ENCODE measurements at places on chromosomes 2 and 18.

DNA sequence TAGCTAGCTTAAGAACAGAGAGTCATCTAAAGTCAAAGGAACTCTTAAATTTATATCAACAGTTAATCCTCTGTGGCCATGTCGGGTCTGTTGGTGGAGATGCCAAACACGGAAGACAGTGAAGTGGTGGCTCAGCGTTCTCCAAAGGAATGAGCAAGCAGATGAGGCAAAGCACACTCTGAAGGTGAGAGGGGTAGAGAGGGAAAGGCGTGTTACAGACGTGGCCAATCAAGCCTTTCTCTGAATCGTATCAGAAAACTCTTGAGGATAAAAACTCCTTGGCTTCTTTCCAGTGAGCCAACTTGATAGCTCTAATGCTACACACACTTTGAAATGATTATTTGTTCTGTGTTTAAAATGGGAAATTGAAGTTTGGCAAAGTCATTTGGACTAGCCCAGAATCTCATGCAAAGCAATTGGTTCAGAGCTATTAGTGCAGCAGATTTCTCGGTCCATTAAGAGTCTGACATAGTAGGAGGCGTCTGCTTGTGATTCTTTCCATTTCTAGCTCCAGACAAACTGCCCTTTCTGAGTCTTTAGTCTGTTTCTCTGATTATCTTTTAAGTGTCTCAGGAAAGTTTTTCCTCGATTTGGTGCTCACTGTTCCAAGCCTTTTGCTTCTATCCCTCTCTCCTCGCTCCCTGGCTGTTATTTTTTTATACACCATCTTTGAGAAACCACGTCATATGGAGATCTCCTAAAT is 57.5 kb upstream of the CPO start:
- no peak for DNase-seq

- no peak for DNase-seq
These were observed 123.8 kb upstream of the FSHR start for GRCh38 chr2:49278141-49278540.

DNA sequence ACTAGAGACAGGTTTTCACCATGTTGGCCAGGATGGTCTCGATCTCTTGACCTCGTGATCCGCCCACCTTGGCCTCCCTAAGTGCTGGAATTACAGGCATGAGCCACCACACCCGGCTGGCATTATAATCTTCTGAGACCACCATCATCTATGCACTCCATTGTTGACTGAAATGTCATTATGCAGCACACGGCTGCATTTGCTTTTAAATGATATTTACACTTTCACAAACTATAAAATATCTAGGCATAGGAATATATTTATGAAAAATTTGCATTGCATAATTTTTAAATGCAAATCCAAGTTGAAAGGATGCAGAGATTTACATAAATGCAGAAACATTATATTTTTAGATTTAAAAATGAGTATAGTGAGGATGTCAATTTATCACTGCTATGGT is 30.0 kb upstream of the ANKRD44 start:
- DNase-seq, result no peak

- no peak for DNase-seq
These were observed 41.7 kb upstream of the EFEMP1 start for GRCh38 chr2:55965276-55965675.

GRCh38 chr18:2656981-2657512 is 1.5 kb downstream of the SMCHD1 start:
- no peak for DNase-seq
